ENCODE measurements at places on chromosomes 2 and 18. TPM values are rescaled to one million over a fixed set of nuclear protein-coding genes. Genes with fewer than 3 reads are reported as not detected.
A peak's percentile ranks its signal among the peaks of the same experiment; 100 is the strongest.

The GNAL gene
- polyA plus RNA-seq: 4.9 TPM

- DNase-seq: no peak
These were observed 101.1 kb downstream of the RNF144A start for GRCh38 chr2:7018282-7018701.

GRCh38 chr2:85673716-85674375 lies 5.8 kb upstream of the SFTPB start:
- no peak for DNase-seq

DNA sequence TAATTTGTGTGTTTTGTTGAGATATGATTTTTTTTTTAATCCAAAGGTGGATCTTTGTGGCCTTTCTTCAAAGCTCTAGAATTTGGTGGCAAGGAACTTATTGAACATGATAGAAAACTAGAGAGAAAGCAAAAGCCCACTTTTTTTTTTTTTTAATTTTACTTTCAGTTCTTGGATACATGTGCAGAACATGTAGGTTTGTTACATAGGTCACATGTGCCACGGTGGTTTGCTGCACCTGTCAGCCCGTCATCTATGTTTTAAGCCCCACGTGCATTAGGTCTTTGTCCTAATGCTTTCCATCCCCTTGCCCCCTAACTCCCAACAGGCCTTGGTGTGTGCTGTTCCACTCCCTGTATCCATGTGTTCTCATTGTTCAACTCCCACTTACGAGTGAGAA lies 135.9 kb downstream of the RHBDD1 start:
- DNase-seq: no peak

DNA sequence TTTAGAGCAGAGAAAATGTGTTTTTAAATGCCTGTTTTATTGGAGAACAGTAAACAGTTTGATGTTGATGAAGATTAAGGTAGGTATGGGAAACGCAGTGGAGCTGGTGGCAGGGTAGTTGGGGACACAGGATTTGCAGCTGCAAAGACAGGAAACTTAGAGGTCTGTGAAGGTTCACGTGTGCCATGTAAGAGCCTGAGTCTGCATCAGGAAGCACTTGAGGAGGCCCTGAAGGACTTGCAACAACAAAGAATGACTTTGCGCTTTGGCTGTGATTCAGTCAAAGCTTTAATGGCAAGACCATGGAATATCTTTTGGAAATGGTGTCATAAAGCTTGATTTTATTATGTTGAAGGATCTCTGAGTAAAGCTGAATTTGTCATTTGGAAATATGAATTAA lies 347.6 kb upstream of the KCNJ3 start:
- DNase-seq: no peak

DNA sequence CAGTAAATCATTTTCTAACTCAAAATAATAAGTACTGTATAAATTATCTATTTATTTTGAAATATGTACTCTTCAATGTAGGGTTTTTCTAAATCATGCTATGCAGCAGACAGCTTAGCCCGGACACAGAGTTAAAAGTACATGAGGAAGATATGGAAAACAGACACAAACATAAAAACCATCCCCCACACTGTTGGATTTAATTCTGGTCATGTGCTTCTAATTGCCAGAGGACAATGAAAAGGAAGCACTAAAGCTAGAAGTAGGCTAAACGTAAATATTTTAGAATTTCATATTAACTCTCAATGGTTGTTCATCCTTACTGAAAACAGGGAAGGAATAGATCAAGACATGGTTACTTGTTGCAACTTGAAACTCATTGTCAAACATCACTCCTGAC lies 420.7 kb downstream of the ERBB4 start:
- DNase-seq: no peak

The CENPA gene
- 20.7 TPM for polyA plus RNA-seq

GRCh38 chr2:26503231-26503880 lies 25.4 kb upstream of the OTOF start:
- peak; percentile 82 for DNase-seq

The DAPL1 gene
- 37.6 TPM for polyA plus RNA-seq

GRCh38 chr2:101737478-101738255 lies 40.2 kb downstream of the MAP4K4 start:
- no peak for DNase-seq

DNA sequence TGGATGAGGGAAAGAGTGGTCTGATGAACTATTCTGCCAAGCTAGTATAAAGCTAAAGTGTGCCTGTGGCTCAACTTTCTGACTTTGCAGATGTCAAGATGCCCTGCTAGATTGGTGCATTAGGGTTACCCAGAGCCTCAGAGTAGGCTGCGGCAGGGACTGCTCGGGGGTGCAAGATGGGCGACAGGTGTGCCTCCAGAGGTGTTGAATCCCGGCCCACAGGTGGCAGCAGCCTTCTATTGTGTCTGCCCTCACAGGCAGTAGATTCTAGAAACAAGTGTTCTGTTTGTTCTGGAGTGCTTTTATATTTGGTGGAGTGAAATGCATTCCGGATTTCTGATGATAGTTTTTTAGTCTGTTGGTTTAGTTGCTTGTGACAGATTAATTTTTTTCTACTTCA lies 131.6 kb upstream of the IL1R2 start:
- no peak for DNase-seq

DNA sequence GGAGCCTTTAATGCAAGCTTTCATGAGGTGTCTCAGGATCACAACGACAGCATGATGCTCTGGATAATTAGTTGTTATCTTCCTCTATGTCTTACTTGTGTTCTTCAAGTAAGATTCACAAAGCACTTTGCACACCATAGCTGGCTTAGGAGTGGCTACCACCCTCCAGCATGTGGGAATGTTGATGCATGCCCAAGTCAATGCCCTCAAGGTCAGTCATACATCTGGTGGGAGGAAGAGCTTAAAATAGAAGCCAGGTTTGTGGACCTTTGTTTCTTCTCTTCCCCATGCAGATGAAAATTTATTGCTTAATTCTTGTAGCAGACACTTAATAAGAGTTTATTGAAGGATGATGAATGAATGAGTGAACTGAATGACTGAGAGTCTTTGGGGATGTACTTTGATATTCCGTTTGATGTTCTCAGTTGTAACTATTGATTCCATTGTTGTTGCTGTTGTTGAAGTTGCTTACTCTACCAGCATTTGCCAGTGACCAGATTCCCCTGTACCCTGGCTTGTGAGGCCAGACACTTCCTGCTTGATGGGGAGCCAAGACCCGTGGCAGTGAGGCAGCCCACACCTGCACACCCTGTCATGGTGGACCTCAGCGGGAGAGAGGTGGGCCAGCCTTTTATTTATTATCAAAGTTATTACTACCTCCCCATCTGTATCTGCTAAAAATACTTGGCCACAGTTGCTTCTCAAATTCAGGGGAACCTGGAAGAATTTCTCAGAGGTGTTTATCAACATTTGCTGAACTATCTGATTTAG lies 137.8 kb downstream of the LAMA3 start:
- DNase-seq: no peak

- no peak for DNase-seq
These were observed 14.4 kb downstream of the ADCYAP1 start for GRCh38 chr18:919078-919477.

DNA sequence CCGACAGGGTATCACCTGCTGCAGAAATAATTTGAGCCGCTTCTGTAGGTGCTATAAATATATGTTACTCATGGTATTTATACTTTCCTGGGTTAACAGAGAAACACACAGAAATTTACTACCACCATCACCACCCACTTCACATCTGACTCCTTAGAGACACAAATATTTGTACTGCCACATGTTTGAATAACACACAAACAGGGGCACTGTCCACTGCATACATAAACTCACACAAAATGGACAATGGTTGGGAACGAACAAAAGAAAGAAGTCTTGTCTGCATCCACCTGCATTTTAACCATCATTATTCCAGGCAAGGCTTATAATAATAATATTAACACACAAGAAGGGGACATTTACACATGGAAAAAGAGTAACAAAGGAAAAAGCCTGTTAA lies 24.0 kb downstream of the IMMT start:
- DNase-seq: no peak

The PLEK gene
- 4.7 TPM for polyA plus RNA-seq

The PARD6G gene
- polyA plus RNA-seq: 31.3 TPM

- DNase-seq: no peak
These were observed 26.3 kb downstream of the MRPL35 start for GRCh38 chr2:86225581-86225980.

The SERPINB4 gene
- polyA plus RNA-seq: not detected

DNA sequence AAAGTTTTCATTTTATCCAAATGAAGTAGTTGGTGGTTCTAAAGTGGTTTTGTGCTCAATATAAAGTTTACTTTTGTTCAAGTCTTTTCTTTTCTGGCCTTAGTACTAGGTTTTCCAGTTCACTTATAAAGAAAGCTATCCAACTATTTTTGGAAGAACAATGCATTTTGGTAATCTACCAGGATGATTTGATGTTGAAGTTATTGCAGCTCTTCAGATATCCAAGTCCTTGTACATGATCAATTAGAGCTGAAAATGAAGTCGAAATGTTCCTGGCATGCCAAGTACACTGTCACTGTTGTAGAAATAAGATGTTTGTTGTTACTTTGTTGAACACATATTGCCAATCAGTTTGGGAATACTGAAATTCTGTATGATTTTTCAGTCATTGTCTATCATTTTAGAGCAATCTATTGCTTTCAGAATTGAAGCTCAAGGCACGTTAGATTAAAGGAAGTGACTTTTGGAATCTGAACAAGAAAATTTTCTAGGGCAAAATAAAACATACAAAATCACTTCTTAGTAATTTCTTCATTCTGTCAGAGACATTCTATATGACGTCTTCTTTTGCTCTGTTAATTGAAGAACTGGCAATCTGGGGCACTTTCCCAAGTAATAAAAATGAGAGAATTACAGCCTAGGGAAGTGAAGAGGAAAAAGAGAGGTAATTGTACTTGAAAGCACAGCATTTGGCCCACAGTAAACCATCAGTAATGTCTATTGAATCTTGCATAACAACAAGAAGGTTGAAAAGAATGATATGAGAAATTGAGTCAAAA lies 232.3 kb downstream of the MREG start:
- DNase-seq: no peak

The AFF3 gene
- 26.6 TPM for polyA plus RNA-seq

- DNase-seq: no peak
These were observed 127.0 kb upstream of the FZD5 start for GRCh38 chr2:207896525-207897285.

GRCh38 chr2:206217166-206217565 lies 57.3 kb upstream of the ZDBF2 start:
- no peak for DNase-seq

- no peak for DNase-seq
These were observed 14.7 kb downstream of the MREG start for GRCh38 chr2:215998636-215999035.

The SERPINB11 gene
- polyA plus RNA-seq: not detected

DNA sequence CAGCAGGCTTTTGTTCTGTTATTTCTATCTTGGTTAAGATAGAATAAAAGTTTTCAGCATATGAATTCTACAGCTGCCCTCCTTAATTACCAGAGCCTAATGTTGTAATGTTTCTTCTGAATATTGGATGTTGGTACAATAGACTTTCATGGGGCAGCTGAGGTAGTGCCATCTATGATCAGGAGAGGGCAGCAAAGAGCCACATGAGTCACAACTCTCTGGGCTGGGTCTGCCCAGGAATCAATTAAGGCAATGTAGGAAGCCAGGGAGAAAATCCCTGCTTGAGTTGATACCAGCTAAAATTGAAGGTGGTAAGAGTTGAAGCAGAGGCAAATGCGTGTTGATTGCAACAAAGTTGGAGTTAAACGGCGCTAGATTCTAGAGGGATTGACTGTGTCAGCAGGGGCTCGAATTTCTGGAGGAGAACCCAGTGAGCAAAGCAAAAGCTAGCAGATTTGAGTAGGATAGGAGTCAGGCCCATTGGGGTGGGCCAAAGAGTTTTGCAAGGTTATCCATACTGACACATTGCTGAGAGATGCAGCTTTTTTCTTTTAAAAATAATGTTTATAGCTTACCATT lies 10.6 kb upstream of the MC5R start:
- peak; percentile 68 for DNase-seq

DNA sequence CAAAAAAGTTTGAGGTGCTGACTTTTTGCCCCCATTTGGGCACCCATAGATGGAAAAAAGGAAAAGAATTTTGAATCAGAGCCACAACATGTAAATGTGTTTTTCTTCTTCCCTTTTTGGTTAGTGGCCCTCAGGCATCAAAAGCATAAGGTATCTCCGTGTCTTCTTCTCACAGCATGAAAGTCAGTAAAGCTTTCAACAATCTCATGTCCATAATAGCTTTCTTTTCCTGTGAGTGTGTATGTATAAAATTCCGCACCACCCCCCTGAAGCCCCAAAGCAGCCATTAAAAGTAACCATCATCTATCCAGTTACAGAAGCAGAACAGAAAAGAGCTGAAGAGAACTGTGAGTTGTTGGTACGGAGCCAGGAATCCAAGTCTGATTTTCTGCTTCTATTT lies 1539.7 kb upstream of the ACVR2A start:
- no peak for DNase-seq

The SELENOI gene
- 27.6 TPM for polyA plus RNA-seq

The PREB gene
- polyA plus RNA-seq: 49.3 TPM

- no peak for DNase-seq
These were observed 20.3 kb downstream of the KYNU start for GRCh38 chr2:142897807-142898206.

The CCDC74B gene
- 14.4 TPM for polyA plus RNA-seq

The NCKAP5 gene
- 10.1 TPM for polyA plus RNA-seq

The SLC1A4 gene
- 6.0 TPM for polyA plus RNA-seq

- no peak for DNase-seq
These were observed 1.7 kb downstream of the STAM2 start for GRCh38 chr2:152173831-152174230.

The YIPF4 gene
- polyA plus RNA-seq: 80.0 TPM

DNA sequence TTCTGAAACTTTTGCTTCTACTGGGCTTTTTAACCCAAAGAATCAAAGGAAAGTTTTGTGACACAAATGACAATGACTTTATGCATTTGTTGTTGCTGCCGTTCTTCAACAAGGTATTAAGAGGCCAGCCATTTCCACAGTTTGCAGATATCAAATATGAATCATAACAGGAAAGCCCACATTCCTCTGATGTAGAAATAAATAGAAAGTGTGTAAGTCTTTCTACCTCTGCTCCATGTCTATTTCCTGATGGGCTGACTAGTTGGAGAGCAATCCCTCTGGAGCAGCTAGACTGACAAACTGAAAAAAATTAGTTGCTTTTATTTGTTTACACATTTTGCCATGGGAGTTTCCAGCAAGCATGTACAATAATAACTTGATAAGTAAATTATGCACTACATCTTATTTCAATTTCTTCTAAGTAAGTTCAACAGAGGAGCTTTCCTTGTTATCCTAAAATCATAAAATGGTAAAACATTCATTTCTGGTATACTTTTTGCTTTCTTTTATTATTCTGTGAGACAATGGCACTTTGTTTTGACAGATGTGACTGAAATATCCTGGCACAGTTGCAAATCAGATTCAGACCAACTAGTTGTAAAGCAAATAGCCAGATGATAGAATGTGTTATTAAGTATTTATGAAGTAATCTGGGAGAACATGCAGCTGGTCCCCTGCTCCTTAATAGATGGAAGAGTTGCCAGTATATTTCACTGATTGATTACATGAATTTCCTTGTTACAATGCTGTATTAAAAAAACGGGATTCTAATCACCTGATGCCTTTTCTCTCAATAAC lies 266.7 kb downstream of the METTL4 start:
- DNase-seq: no peak

- DNase-seq: no peak
These were observed 492.3 kb upstream of the TMEFF2 start for GRCh38 chr2:192687015-192687414.
